ENCODE measurements at places on chromosomes 5 and 9.

GRCh38 chr5:135051399-135051798 is 17.4 kb upstream of the PITX1 start:
- DNase-seq = no peak

- no peak for DNase-seq
Observed at GRCh38 chr5:180799902-180800801, 2.5 kb downstream of the MGAT1 start.

DNA sequence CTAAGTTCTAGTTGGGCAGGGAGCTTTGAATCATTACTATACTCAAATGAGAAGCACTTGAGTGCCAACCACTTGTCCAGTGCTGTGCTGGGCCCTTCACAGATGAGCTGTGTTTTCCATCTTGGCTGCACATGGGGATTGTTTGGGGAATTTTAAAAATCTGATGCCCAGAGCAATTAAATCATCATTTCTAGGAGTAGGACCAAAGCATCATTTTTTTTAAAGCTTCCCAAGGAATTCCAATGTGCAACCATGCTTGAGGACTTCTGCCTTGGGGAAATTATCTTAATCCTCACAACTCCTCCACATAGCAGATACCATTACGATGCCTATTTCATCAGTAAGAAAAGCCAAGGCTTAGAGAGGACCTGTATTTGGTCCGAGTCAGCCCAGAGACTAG is 131.4 kb downstream of the TMEM174 start:
- DNase-seq = no peak

- no peak for DNase-seq
Observed at GRCh38 chr9:98306384-98307145, 51.1 kb upstream of the TBC1D2 start.

GRCh38 chr5:56535347-56535746 is 280.0 kb upstream of the MAP3K1 start:
- no peak for DNase-seq

- DNase-seq = no peak
Observed at GRCh38 chr5:142390334-142390733, 65.5 kb upstream of the SPRY4 start.

- no peak for DNase-seq
Observed at GRCh38 chr5:76404223-76405211, 1.4 kb downstream of the IQGAP2 start.

GRCh38 chr9:92663951-92664350 is 6.0 kb downstream of the IPPK start:
- no peak for DNase-seq

DNA sequence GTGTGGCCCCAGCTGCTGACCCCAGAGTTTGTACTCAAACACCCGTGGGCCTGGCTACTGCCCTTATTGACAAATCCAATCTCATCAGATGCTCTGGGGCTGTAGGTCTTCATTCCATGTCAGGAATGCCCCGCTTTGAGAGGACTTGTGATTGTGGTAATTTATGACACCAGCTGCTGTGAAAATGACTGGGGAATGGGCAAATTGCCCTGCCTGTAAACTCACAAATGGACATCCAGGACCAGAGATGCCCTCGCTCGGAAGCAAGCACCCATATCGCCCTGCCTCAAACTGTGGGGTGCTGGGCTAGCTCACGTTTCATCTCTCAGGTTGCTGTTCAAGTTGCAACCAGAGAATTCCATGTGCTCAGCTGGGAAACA is 225.9 kb upstream of the MAP3K1 start:
- DNase-seq = no peak

DNA sequence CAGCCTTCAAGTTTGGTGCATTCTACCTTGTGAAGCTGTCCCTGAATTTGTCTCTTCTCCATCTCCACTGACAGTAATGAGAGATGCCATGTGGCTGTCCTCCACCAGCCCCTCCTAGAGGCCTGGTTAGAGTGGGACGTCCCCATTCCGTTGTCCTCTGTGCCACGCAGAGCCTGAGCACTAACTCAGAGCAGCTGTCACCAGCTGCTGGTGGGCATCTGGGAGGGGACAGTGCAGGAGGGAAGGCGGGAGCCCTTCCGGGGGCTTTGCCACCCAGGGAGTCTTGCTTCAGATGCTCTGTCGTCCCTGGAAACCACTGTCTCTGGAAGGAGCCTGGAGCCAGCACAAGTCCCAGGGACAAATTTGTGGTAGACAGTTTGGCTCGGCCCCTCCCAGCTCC is 78.6 kb downstream of the PDZD2 start:
- no peak for DNase-seq

DNA sequence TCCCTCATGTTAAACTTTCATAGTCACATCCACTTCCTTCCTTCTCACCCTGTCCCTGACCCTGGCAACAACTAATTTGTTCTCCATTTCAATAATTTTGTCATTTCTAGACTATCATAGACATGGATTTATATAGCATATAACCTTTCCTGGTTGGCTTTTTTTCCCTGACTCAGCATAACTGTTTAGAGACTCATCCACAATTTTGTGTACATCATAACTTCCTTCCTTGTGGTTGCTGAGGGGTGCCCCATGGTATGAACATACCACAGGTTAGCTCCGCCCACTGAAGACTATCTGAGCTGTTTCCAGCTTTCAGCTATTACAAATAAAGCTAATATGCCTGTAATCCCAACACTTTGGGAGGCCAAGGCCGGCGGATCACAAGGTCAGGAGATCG is 137.3 kb downstream of the PHF2 start:
- DNase-seq = peak; percentile 5

GRCh38 chr9:83526901-83527300 is 11.3 kb downstream of the FRMD3 start:
- DNase-seq = no peak

DNA sequence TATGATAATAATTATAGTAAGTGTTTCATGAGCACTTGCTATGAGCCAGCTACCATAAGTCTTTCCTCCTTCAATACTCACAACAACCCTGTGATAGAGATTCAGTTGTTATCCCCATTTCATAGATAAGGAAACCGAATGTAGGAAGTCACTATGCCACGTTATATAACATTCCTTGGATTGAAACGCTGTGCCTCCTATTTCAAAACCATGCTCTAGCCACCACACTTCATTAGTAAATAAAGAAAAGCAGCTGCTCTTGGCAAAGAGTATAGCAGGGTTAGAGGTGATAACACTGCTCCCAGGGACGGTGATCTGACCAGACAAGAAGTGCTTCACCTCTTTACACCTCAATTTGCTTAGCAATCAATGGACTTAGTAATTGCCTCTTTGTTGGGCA is 5.5 kb downstream of the ADAMTS12 start:
- DNase-seq = no peak

GRCh38 chr5:53069626-53070025 is 39.9 kb downstream of the MOCS2 start:
- DNase-seq = no peak

DNA sequence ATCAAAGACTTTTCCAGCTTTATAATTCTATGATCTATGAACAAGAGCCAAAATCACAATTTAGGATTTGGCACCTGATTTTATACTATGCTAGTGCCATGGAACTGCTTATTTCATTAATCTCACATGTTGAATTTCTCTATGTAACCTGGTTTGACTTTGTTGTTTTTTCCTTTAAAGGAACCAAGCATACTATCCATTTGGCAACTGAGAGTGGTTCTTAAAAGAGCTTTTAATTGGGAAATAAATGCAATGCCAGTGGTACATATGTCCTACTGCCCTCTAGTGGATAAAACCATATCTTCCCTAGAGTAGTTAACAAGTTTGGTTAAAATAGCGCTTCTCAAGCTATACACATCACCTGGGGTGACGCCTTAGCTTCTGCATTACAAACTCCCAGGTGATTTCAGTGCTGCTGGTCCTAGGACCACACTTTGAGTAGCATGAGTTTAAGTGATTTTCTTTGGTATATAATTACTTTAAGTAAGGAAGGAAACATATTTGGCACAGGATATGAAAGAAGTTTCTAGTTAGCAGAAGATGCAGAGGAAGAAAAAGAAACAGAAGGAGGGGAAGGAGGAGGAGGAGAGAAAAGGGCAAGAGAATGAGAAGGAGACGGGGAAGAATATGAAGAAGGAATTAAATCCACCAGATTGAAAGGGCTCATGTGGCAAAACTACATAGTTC is 56.8 kb downstream of the FGF10 start:
- no peak for DNase-seq

GRCh38 chr5:125823572-125823971 is 599.6 kb upstream of the GRAMD2B start:
- no peak for DNase-seq

- DNase-seq = no peak
Observed at GRCh38 chr5:54867310-54867944, 118.0 kb downstream of the ESM1 start.

- DNase-seq = no peak
Observed at GRCh38 chr5:105968981-105969380, 1701.8 kb downstream of the EFNA5 start.

- peak; percentile 14 for DNase-seq
Observed at GRCh38 chr9:69549310-69550202, 122.6 kb downstream of the APBA1 start.

- DNase-seq = no peak
Observed at GRCh38 chr5:114316167-114316566, 45.7 kb upstream of the KCNN2 start.

DNA sequence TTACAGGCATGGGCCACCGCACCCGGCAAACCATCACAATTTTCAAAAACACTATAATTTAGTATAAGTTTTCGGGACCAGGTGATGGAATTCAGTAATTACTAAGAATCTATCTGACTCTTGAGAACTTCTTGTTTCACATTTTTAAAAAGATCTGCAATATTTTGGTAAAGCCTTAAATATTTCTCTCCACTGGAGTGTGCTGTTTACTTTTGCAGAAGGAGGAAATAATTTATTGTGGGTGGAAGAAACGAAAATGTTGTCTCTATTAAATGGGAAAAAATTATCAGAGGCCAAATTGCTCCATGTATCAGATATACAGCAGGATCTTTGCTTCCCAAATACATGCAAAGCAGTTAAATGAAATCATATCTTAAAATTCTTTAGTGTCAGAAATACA is 566.8 kb upstream of the CYLC2 start:
- DNase-seq = no peak

GRCh38 chr9:77166193-77166592 is 11.1 kb upstream of the VPS13A start:
- DNase-seq = no peak

DNA sequence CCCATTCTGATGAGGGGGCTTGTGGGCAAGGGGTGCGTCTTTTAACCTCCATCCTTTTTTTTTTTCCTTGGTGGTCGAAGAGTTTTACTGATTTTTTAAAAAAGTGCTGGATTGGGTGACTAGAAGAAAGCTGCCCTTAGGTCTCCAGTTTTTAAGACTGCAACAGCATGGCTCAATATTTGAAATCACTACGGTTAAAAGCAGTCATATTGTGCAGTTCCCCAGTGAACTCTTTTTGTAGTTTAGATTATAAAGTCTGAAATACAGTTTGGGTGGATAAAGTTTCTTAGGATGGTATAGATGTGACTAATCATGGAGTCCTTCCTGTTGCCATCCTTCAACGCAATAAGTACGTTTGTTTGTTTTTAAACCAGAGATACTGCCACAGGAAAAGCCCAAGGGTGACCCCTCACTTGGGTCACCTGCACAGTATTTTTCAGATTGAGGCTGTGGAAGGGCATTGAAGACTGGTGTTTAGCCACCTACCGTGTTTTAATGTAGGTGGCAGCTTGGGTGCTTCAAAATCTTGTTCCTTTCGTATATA is 520 bp upstream of the DHFR start:
- no peak for DNase-seq

DNA sequence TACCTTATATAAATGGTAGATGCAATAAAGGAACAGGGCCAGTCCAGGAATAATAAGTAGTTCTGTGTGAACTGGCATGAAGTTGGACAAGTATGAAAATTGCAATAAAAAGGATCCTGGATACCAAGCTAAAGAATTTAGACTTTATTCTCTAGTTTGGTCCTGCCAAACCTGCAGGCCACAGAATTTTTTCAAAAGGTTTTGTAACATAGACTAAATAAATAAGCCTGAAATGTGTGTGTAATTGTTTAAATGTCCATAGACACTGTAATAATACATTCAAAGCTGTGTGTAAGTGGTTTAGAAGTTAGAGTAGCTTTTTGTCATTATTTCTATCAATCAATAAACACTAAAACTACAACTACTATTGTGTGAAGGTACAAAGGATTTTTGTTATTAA is 75.8 kb upstream of the PLPP1 start:
- DNase-seq = no peak

DNA sequence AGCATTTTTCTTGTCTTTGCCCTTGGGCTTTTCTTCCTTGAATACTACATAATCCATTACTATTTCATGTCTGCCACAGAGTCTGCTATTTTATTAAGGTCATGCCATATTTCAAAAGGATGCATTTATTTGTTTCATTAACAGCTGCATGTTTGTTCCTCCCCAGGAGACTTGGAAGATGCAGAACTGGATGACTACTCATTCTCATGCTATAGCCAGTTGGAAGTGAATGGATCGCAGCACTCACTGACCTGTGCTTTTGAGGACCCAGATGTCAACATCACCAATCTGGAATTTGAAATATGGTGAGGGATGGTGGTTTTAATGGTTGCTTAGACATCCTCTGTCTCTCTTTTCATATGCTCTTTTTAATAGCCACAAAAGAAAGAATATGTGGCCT is 4.0 kb downstream of the IL7R start:
- DNase-seq = no peak

DNA sequence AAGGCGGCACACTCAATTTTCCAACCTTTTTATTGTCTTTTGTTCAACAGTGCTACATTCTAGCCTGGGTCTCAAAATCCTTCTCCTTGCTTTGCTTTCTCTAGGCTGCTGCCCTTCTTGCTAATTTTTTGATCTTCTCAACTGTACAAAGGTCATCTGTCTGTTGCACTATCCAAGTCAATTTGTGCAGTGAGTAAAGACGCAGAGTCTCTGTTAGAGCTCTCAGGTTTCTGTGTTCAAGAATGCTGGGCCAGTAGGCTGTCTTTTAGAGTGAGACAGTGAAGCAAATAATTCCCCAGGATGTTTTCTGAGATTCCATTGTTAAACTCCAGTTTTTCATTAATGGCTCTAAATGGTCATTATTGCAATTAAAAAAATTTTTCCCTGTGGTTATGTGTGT is 255.7 kb upstream of the ACTBL2 start:
- no peak for DNase-seq

DNA sequence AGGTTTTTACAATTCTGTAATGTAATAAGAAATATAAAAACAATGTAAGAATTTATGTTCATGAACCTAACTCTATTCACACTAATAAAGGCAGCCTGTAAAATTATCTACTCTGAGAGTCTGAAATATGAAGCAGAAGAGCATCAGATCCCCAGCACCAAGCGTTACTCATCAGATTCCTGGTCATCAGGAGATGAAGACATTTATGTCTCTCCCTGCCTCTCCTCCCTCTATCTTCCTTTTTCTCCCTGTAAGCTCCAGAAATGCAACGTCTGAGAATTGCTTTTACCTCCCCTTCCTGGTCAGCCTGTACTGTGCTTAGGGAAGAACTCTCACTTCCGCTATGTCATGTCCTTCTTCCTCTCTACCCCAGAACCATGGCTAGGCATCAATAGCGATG is 114.4 kb upstream of the SLIT3 start:
- no peak for DNase-seq

- no peak for DNase-seq
Observed at GRCh38 chr9:135701067-135701958, 672 bp upstream of the KCNT1 start.

- no peak for DNase-seq
Observed at GRCh38 chr9:16653491-16654399, 216.7 kb downstream of the BNC2 start.

GRCh38 chr9:116800885-116801284 is 113.8 kb downstream of the TRIM32 start:
- DNase-seq = no peak

GRCh38 chr5:43020399-43020746 is 19.7 kb downstream of the ANXA2R start:
- no peak for DNase-seq
